ENCODE measurements at places on chromosomes 13 and 19.

GRCh38 chr13:106464076-106464475 lies 71.4 kb downstream of the EFNB2 start:
- no peak for DNase-seq

- DNase-seq = no peak
These were observed 691.1 kb upstream of the SLC10A2 start for GRCh38 chr13:103757361-103757760.

DNA sequence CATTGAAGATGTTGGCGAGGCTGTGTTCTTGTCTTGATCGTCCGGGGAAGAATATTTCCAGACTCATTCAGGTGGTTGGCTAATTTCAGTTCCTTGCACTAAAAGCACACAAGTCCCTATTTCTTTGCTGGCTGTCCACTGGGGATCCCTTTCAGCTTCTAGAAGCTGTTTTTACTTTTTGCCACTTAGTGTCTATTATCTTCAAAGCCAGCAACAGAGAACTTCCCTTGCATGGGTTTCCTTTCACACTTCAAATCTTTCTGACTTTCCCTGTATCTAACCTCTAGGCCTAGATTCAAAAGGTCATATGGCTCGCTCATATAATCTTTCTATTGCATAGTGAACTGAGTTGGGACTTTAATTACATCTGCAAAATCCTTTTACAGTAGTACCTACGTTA lies 215.3 kb upstream of the PCDH9 start:
- DNase-seq = no peak

GRCh38 chr13:87677496-87678371 lies 6.6 kb downstream of the SLITRK5 start:
- DNase-seq = no peak

DNA sequence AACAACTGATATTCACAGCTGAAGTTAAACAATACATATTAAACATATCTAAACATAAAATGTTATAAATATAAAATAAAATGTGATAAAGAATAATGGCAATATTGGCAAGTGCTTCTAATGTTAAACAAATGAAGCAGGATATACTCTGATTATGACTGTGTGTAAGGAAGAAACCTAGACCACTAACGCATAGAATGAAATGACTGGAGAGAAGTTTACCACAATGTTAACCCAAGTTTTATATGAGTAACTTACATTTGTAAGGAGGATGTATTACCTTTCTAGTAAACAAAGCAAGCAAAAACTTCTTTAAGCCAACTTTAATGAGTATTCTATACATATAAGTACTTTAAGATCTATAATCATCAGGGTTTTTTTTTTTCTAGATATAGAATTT lies 43.0 kb downstream of the RB1 start:
- no peak for DNase-seq

GRCh38 chr19:33444562-33445441 lies 71.3 kb downstream of the CEBPG start:
- DNase-seq = no peak

DNA sequence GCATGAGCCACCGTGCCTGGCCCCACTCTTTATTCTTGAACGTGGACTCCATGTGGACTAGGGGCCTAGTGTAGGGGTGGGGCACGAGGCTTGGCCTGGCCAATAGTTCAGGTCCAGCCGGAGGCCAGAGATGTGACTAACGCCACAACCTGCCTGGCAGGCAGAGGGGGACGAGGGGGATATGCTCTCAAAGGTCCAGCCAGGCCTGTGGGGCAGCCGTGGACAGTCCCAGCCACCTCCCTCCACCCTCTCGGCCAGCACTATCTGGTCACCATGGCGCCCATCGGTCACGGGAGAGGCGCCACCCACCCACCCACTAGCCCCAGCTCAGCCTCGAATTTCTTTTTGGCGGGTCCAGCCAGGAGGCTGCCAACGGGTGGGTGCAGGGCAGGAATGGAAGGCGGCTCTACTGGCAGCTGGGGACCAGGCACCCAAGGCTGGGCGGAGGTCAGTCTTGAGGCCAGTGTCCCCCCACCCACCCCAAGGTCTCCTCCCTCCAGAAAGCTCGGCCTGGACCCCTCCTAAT lies 2.2 kb upstream of the CERS1 start:
- peak; percentile 62 for DNase-seq

- DNase-seq = peak; percentile 27
These were observed 3.9 kb upstream of the PCDH17 start for GRCh38 chr13:57627663-57628062.

DNA sequence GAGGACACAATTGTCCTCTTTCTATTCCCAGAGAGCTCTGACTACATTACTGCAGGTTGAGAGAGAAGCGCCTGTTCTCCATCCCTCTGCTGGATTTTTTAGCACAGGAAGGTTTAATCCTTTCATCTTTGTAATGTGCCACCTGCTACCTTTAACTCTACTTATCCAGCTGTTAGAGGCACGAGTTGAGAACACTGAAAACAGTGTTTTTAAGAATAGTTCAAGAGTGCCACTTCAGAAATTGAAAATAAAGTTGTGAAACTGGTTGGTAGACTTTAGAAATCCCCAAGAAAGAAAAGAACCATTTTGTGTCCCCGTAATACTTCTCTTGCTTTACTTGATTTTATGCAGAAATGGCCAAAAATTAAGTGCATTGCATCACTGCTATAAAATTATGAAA lies 20.6 kb downstream of the FREM2 start:
- DNase-seq = no peak

GRCh38 chr13:55534306-55534705 lies 1606.4 kb upstream of the PRR20A start:
- DNase-seq = no peak

DNA sequence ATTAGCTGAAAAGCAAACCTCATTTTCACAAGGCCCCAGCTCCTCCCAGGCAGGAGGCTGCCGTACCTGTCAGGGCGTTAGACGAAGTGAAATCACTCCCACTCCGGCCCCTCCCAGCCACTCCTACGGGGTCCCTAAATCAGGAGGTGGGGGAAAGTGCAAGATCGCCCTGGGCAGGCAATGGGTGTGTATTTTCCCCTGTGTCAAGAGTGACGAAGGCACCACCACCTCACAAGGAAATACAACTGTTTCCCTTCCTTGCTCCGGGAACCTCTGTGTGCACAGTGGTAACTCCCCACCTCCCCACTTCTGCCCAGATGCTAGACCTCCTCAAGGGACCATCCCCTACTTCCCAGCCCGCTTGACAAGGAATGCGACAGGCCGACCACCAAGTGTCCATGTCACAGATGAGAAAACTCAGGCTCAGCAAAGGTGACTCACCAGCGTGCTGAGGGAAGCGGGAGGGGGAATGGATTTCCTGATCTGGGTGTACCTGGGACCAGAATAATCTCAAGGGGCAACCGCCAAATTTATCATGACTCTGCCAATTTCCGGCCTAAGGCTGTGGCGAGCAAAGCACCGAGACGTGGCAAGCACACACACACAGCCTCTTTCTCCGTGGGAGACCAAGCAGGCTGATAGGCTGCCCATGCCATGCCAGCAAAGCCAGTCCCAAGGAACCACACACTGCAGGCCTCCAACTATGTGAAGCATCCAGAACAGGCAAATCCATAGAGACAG lies 7.3 kb downstream of the PPP6R1 start:
- no peak for DNase-seq

DNA sequence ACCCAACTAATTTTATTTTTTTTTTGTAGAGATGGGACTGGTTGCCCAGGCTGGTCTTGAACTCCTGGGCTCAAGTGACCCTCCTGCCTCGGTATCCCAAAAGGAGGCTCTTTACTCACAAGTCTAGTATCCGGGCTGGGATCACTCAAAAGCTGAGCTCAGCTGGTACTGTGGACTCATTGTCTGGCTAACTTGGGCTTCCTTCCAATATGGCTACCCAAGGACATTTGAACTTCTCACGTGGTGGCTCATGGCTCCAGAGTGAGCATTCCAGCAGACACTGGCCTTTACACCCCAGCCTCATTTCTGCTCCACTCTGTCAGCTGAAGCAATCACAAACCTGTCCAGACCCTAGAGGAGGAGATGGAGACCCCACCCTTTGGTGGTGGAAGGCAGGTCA lies 28.9 kb downstream of the HPN start:
- peak; percentile 39 for DNase-seq

GRCh38 chr19:57620673-57621348 lies 6.8 kb downstream of the ZNF134 start:
- no peak for DNase-seq

DNA sequence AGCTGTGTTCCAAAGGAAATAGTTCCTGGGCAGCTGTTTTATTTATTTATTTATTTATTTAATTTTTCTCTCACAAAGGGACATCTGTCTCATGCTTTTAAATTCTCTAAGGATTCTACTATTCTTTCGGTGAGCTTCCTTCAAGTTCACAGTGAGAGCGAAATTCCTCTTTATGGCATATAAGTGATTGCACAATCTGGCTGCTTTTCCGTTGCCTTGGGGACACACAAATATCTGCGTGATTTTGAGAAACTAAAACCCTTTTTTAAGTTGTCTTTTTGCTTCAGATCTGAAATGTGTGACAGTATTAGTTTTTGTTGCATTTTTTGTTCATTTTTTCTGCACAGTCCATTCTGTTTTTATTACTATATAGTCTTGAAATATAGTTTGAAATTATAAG lies 19.2 kb downstream of the ZNF486 start:
- no peak for DNase-seq

GRCh38 chr13:28041501-28041900 lies 53.0 kb upstream of the URAD start:
- DNase-seq = no peak

DNA sequence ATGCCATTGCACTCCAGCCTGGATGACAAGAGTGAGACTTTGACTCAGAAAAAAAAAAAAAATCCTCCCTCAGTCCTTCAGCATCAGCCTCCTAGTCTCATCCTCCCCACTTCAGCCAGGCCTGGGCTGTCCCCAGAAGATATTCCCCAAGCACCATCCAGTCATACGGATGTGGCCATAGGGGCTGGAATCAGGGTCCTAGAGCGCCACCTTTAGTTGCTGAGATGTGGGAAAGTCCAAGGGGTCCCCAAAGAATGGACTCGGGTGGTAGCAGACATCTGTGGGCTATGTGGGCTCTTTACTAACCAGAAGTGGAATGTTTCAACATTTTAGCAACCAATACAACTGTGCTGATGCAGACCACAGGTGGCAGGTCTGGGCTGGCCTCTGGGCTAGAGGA lies 3.1 kb upstream of the TYROBP start:
- DNase-seq = peak; percentile 41

GRCh38 chr13:98878486-98879126 lies 99.3 kb downstream of the DOCK9 start:
- no peak for DNase-seq

DNA sequence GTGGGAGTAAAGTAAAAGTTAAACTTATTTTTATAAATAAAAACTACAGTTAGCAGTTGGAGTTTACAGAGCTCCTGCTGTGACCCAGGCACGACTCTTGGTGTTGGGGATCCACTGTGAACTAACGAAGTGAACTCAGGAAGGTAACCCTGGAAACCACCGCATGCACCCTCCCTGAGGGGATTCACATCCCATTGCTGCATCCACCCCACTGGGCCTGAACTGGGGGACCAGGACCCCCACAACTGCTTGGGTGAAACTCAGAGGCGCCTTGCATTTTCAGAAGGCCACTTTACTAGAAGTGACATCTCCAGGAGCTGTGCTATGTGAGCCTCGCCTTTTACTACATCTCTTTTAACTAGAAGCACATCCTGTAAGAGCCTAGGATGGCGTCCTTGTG lies 166.4 kb downstream of the TEX29 start:
- no peak for DNase-seq
